ENCODE measurements at places on chromosomes 1 and 21. TPM values are rescaled to one million over a fixed set of nuclear protein-coding genes. Genes with fewer than 3 reads are reported as not detected.

The LCE3D gene
- not detected for total RNA-seq

The FMOD gene
- 0.18 TPM for total RNA-seq

The ARMH1 gene
- 0.28 TPM for total RNA-seq

The CYP4A11 gene
- not detected for total RNA-seq

The ADAMTS4 gene
- total RNA-seq = 0.72 TPM

The DNAJC11 gene
- total RNA-seq = 41.7 TPM

The PLCH2 gene
- 0.28 TPM for total RNA-seq

The PSMB2 gene
- 28.1 TPM for total RNA-seq
